ENCODE measurements at places on chromosomes 12 and 14.

- DNase-seq = peak; percentile 24
Measured at GRCh38 chr12:50564237-50564947, 59.6 kb downstream of the DIP2B start.

GRCh38 chr12:32470936-32471470, 71.6 kb downstream of the FGD4 start:
- no peak for DNase-seq

DNA sequence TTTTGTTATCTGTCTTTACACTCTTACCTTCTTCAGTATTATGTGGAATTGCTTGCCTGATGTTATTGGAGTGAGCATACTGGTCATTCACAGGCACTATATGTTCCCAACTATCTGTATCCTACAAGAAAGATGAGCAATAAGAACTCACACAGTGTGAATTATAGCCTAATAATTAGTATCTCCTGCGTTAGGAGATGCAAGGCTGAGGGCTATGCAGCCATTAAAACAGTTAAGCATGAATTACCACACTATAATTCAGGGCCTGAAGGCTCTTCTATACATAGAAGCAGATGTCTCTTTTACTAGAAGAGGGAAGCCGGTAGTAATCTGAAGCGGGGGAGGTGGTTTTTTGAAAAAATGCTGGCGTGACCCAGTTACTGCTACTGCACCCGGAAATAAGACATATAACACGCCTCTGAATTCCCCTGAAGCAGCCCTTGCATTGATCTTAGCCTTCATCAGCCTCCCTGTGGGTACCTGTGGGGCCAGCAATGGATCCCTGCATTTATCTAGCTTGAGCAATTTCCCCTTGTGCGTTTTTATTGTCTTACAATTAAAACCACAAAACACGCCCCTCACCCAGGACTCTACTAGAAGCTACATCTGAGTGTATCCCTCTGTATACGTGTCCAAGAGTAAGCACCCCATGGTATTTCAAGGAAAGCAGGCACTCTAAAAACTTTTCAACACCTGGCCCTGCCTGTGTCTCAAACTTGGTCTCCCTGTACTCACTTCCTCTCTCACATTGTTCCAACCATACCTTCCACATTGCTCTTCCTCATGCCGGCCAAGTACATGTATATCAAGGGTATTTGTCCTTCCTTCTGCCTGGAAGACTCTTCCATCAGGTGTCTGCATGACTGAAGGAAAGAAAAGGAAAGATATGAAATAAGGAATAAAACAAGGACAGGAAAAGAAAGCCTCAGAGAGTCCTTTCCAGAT, 210.9 kb upstream of the ARID2 start:
- DNase-seq = no peak

GRCh38 chr14:70266157-70266556, 77.4 kb upstream of the SLC8A3 start:
- no peak for DNase-seq

DNA sequence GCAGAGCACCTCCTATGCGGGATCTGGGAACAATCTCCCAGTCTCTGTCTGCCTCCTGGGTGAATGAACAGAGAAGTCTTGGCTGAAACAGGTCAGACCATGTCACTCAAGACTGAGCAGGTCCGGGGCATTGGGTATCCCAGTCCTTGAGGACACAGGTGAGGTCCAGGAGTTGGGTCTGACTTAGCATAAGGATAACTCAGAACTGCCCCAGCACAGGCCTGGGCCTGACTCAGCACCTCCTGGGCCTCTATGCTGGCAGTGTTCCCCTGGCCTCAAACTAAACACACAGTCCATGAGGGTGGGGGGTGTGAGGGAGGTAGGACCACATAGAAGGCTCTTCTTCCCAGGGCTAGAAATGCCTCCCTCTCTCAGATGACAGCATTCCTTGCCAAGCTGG, 1.5 kb upstream of the SDR9C7 start:
- no peak for DNase-seq

DNA sequence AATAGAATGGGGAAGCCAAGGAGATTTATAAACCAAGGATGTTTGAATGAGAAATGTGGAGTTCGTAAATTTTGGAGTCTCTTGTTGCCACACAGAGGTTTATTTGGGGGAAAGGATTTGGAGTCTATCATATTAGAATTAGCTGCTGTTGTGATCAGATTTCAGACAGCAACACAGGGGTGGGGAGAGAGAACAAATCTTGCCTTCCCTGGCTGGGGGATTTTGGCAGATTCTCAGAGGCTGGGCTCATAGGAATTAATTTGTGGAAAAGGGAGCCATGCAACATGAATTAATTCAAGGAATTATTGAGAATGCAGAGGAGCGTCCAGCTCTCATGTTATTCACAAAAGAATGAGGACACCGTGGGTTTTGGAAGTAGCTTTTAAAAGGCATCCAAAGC, 73.9 kb upstream of the PRMT8 start:
- DNase-seq = no peak

GRCh38 chr14:70906793-70907175, 475 bp upstream of the PCNX1 start:
- DNase-seq = no peak

GRCh38 chr12:85072826-85073225, 36.7 kb downstream of the LRRIQ1 start:
- no peak for DNase-seq

DNA sequence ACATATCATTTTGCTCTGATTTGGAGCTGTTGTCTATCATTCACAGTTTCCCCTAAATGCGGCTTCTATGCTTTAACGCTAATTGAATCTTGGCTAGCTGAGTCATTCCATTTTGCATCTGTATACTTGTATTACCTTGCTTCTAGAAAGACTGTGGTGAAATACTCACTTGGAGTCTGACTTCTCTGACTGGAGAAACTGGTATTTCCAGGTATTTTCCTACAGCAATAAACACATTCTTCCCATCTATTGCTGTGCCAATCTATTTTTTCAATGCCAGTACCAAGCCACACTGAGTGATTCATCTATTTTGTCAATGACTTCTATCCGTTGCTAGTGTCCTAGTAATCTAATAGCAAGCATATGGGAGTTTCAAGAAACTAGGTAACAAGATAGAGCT, 76.0 kb upstream of the ST8SIA1 start:
- DNase-seq = no peak

- no peak for DNase-seq
Measured at GRCh38 chr14:99546234-99546879, 57.6 kb downstream of the CCDC85C start.

GRCh38 chr14:103427485-103428443, 42.5 kb downstream of the MARK3 start:
- DNase-seq = peak; percentile 77

GRCh38 chr12:100715976-100716944, 78.3 kb upstream of the ANO4 start:
- DNase-seq = no peak

DNA sequence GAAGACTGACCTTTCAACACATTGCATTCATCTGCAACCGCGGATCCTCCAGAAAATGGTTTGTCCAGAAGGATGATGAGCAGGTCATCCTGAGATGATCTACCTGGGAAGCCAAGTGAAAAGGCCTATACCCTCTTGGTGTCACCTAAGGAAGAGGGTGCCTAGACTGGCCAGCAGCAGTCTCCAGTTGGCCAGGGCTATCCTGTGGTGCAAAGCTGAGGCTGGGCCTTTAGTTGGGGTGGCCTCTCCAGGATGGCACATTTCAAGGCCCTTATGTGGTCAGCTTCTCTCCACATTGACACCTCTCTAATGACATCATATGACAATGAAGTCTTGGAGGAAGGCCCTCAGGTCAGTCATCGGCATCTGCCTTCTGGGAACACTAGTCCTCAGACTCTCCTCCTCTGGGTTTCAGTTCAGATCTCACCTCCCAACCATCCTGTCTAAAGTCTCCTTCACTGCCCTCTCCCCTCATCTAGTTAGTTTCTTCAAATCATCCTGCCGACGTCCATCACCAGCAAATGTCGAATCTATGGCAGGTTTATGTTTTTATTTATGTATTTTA, 3.3 kb upstream of the SLC22A17 start:
- DNase-seq = no peak

GRCh38 chr12:19110221-19110940, 19.2 kb upstream of the PLEKHA5 start:
- peak; percentile 42 for DNase-seq

DNA sequence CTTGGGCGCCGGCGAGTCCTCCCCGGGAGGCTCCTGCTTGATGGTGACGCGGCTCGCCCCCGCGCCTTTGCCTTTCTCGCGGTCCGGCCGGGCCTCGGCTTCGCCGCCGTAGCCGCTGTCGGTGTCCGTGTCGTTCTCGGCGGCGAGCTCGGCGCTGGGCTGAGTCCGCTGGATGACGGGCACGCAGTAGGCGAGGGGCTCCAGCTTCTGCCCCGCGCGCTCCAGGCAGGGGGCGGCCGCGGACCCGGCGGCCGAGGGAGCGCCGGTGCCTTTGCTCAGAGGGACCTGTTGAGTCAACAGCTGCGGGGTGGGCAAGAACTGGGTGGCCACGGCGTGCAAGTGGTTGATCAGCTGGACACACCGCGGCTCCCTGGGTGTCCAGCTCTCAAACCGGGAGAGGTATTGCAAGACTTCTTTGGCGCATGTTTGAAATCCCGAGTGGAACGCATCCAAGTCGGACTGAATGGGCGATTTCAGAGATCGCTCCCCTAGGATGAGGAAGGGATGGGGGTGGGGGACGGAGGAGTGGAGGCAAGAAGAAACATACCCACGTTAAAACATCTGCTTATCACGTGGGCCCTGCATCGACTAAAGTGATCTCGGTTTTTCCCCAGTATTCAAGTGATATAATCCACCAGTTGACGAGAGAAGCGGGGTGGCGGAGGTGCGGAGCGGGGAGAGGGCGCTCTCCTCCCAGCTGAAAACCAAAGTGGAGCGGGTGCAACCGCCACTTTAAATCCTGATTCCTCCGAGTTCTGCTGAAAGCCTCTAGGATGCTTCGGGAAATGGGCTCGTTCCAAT, 2.0 kb downstream of the BHLHE41 start:
- DNase-seq = peak; percentile 83

GRCh38 chr14:105093038-105093430, 27.8 kb upstream of the GPR132 start:
- peak; percentile 59 for DNase-seq

DNA sequence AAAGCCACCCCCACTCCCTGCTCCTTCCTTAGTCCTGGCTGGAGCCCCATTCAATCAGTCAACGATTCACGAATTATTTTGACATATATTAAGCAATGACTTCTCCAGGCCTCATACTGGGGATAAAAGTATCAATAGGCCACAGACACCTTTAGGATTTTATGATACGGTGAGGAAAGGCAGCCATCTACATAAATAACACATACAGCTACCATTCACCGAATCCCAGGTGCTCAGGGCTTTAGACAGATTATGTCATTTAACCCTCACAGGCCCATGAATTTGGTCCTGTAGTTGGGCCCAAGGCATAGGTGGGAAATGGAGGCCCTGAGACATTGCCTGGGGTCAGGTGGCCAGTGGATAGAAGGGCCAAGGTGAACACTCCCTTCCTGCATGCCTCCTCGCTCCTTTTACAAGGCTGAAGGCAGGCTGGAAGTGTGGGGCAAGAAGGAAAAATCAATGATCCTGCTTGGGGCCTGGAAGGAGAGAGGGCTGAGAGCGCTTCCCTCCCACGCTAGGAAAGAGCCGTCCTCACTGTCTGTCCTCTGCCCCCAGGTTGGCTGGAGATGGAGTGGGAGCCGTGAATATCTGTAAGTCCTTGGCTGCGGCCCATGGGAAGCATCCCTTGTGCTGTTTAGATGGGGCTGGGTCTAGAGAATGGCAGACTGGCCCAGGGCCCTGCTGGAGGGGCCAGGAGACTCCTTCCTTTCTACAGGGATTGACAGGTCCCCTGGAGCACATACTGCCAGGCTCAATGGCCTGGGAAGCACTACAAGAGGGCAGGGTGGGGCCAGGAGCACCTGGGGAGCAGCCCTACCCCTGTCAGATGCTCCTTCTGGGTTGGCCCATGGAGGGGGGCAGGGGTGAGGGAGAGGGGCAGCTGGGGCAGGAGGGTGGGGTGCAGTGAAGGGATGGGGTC, 14.8 kb downstream of the KRT7 start:
- DNase-seq = no peak

DNA sequence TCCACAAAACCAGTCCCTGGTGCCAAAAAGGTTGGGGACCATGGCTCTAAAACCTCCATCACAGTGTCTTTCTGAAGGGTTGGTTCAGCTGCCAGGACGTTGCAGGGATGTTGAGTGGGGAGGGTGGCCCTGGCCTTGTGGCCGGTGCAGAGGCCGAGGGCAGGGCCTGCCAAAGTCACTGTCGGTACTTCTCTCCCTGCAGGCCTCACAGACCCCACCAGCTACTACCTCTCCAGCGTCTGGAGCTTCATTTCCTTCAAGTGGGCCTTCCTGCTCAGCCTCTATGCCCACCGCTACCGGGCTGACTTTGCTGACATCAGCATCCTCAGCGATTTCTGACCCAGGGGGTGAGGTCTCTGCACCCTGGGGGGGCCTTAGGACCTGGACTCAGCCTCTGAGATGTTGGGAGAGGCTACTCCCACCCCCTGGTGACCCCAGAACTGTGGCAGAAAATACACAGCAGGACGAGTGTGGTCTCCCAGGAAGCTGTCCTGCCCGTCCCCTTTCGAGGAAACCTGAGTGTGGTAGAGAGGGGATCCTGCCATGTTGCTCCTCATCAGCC, 7.0 kb downstream of the SLC48A1 start:
- no peak for DNase-seq

- DNase-seq = no peak
Measured at GRCh38 chr12:53744751-53745150, 7.0 kb downstream of the CISTR start.

DNA sequence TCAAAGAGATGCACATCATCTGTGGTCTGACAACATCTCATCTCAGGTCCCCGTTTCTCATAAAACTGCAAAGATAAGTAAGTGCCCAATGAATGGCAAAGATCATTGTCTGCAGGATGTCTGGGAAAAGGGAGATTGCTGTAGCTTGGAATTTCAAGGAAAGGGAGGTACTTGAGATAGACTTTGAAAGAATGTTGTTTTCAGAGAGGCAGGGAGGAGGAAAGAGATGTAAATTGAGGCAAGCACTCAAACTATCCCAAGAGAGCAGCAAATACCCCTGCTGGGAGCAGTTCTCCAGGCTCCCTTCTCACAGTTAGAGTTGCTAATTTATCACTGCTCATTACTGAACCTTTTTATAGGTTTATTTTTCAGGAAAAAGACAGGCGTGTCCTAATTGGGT, 107.1 kb downstream of the MYRFL start:
- DNase-seq = no peak

- DNase-seq = peak; percentile 97
Measured at GRCh38 chr12:20212658-20213555, 155.4 kb upstream of the PDE3A start.

DNA sequence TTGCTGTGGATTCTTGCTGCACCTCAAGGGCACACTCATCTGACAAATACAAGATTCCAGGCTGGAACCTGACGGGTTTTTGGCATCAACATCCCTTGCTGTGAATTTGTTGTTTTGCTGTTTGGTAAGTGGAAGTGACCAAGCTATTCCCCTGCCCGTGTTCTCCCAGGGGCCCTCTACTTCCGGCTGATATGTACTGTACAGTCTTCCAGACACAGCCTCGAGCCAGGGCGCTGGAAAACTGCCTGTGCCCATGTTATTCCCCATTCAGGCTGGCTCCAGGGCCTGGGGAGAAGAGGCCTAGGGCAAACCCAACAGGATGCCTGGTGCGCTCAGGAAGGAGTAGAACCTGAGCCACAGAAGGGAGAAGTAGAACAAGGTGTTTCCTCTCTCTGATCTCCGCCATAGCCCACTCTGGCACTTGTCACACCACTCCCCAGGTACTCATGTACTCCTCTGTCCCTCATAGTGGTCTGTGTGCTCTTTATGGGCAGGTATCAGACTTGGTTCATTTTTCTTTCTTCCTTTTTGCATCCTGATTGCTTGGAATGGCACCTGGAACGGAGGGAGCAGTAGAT, 67.8 kb upstream of the LTA4H start:
- no peak for DNase-seq

Measured in AG10803 (cell line).